Stimulated activated CD8-positive, alpha-beta memory T cell treated with anti-CD3 and anti-CD28 coated beads, Interleukin-15, amount 100 ng/mL, for 4 hours (primary cell): ENCODE measurements at places on chromosomes 6 and 20.

- DNase-seq: no peak
These were observed 51.5 kb downstream of the DSTN start for GRCh38 chr20:17621229-17621968.

GRCh38 chr20:63963348-63963741, 6.4 kb downstream of the ZNF512B start:
- DNase-seq: no peak

DNA sequence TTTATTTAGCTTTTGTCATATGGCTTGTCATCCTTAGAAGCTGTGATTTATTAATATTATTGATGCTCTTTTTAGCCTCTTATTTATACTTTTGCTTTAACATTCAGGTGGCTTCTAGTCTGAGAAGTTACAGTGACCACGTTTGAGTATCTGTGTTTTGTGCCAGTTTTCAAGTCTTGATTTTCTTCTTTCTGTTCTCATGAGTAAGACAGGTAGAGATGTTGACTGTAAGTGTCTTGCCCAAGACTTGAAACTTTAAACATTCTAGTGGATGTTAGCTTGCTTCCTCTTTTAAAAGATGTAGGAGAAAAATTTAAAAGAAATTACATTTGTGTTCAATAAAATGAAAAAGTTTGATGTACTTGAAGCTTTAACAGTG, 122.6 kb downstream of the LRRC1 start:
- no peak for DNase-seq

DNA sequence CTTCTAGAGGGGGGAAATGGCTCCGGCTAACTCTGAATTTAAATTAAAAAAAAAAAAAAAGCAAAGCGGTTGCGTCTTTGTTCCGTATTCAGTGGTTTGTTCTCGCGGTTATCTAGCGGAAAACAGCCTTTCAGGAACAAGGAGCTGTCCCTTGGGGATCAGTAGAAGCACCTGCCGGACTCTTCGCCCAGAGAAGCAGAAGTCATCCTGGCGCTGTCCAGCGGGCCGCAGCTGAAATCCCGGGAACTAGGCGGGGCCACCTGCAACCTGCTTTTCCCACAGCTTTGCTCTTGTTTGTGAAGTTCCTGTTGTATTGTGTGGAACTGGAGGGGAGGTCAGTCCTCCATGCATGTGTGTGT, 43.9 kb upstream of the GJE1 start:
- no peak for DNase-seq

DNA sequence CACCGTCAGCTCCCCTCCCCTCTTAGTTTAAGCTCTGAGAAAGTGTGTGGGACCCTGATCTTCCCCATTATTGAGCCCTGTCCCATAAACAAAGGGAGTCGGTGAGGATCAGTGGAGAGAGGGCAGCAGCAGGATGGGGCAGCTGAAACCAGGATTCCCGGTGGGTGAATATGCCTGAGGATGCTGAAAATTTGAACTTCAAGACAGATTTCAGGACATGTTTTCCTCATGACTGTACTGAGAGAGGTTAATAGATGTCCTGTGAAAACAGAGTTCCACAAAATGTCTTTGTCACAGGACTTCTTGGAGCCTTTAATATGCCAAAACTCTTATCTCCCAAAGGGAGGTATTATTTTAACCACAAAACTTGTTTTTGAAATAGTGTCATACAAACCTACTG, 53.5 kb upstream of the SLC22A16 start:
- DNase-seq: no peak

DNA sequence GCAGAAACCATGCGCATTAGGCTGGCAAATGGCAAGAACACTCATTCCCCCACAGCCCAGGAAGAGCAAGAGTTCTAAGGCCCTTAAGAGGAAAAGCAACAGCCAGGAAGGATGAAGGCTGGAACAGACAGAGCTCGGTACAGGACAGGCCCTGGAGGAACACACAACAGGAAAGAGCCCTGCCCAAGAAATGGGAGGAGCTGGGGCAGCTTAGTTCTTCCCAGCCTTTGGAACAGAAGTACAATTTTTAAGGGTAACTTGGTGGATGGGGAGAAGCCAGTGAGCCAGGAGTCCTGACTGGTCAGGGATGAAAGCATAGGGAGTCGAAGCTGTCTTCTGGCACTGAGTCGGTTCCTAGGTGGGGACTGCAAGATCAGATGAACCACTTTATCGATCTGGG, 32.4 kb downstream of the OR2B2 start:
- no peak for DNase-seq

DNA sequence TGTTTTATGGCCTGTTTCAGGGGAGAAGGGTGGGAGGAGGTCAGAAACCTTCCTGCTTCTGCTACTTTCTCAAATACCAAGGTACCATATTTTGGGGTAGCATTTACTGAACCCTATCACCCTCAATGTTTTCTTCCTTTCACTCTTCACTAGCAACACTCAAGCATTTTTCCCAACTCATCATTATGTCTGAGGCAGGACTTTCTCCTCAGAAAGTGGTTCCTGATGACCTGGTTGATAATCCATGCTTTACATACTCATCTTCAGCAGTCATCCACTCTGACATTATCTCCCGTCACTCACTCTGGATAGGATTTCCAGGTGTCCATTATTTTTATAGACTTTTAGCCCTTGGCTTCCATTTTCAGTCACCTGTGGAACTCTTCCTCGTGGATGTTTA, 21.1 kb downstream of the ZNF292 start:
- no peak for DNase-seq

GRCh38 chr20:59004493-59004762, 2.6 kb downstream of the CTSZ start:
- no peak for DNase-seq

- no peak for DNase-seq
These were observed 5.1 kb downstream of the SOX12 start for GRCh38 chr20:330233-331149.

- no peak for DNase-seq
These were observed 91.7 kb upstream of the PDE7B start for GRCh38 chr6:135759831-135760230.

DNA sequence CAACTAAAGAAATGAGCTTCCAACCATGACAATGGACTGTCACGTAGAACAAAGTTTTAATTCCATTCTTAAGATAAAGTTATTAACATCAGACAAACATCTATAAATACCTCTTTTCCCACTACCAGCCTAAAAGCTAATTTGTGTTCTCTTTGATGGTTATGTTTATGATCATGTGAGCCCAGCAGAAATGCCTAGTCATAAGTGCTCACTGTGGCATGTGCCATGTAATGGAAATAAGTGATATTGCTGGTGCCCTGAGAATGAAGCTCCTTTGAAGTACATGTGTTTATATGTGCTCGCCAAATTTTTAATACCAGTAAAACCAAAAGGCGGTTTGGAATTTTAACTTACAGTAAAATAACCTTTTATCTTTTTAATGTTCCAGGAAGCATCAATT, 205.8 kb downstream of the ISM1 start:
- DNase-seq: no peak
